ENCODE measurements at places on chromosomes 1 and 21. TPM values are rescaled to one million over a fixed set of nuclear protein-coding genes. Genes with fewer than 3 reads are reported as not detected.

The AGT gene
- 3.7 TPM for total RNA-seq

GRCh38 chr1:173112129-173112528 lies 61.4 kb upstream of the TNFSF18 start:
- no peak for DNase-seq

The TRIM46 gene
- 0.22 TPM for total RNA-seq

GRCh38 chr1:175193527-175193910 lies 943 bp upstream of the KIAA0040 start:
- no peak for DNase-seq

DNA sequence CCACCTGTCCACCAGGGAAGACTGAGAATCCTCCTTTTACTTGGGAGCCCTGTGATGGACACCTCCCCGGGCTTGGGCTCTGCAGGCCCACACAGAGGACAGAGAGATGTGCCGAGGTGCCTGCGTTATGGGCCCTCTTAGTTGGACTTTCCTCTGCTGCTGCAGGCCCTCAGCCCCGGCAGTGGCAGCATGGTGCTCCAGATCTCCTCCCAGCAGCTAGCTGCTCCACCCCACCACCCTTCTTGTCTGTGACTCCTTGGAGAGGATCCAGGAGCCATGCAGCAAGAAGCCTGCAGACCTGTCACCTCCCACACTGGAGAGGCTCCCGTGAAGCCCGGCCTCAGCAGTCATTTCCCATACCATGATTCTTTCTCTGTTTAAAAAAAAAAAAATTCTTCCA lies 27.4 kb downstream of the PHGDH start:
- no peak for DNase-seq

The TXNIP gene
- 692 TPM for total RNA-seq

All from mesenteric fat pad (tissue), 1 donor.